ENCODE measurements at places on chromosomes 5 and 9.

GRCh38 chr5:72237415-72237814, 82.6 kb downstream of the MRPS27 start:
- no peak for DNase-seq

GRCh38 chr9:15423231-15423985, 732 bp downstream of the SNAPC3 start:
- DNase-seq, result no peak

- no peak for DNase-seq
Observed at GRCh38 chr5:1468247-1468612, 23.0 kb upstream of the SLC6A3 start.

DNA sequence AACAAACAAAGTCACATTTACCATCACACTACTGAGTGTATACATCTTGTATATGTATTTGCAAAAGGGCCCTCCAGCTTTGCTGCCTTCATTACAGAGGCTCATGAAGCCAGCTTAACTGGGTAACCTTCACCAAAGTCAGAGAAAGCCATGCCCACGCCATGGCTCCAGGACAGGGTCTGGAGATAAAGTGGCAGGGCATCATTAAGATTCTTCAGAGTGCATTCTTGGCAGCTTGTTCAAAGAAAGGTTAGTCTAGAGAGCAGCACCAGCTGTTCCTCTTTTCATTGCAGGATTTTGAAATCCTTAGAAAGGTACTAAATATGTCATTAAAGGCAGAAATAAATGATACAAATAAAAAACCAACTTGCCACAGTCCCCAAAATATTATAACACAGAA, 333.2 kb downstream of the NDUFS4 start:
- DNase-seq, result no peak

DNA sequence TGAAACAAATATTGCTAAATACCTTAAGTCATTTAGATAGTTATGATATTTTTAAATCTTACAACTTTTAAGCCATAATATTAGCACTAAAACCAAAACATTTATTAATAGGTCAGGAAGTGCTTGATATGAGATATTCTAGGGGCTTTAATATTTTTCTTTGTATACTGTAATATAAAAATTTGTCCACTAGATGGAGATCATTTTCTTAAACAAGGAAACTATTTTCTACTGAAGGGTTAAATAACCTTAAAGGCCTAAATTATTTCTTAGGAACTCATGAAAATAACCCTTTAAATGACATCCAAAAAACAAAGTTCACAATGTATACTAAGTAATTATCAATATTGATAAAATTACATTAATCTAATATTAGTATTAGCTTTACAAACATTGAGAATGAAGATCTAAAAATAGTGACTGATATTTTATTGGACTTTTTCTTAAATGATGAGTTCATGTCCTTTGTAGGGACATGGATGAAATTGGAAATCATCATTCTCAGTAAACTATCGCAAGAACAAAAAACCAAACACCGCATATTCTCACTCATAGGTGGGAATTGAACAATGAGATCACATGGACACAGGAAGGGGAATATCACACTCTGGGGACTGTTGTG, 635.7 kb downstream of the RAB3C start:
- DNase-seq, result no peak

DNA sequence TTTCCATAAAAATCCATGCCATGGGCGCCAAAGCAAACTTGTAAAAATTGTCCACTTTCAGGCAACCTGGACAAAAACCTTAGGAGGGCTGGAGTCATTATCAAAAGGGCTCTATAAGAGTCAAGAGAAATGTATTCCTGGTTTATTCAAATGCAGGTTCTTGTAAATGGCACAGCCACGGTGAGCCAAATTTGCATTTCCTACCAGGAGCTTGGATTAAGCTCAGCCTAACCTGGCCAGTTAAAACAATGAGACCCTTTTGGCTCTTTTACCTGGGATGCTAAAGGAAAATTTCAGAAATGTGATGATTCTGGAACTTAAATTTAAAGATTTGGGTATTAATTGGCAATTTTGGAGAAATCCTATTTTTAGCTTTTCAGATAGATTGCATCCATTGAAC, 8.9 kb upstream of the ZNF474 start:
- no peak for DNase-seq

- no peak for DNase-seq
Observed at GRCh38 chr5:68409259-68409658, 193.7 kb downstream of the PIK3R1 start.

- no peak for DNase-seq
Observed at GRCh38 chr9:122302237-122303093, 37.8 kb downstream of the MRRF start.

DNA sequence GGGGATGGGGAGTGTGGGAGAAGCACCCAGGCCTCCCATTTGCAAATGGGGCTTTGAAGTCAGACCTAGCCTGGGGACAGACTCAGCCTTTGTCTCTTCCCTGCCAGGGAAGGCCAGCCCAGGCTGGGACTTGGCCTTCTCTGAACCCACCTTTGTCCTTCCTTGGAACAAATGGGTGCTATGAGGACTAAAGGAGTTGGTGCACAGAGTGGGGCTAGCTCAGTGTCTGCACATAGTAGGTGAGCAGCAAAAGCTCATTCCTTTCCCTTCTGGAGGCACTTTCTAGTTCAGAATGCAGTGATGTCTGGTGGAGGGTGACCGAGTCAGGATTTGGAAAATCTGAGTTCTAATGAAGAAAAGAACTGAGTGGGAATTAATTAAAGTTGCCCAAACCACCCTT, 37.2 kb downstream of the COL27A1 start:
- no peak for DNase-seq

DNA sequence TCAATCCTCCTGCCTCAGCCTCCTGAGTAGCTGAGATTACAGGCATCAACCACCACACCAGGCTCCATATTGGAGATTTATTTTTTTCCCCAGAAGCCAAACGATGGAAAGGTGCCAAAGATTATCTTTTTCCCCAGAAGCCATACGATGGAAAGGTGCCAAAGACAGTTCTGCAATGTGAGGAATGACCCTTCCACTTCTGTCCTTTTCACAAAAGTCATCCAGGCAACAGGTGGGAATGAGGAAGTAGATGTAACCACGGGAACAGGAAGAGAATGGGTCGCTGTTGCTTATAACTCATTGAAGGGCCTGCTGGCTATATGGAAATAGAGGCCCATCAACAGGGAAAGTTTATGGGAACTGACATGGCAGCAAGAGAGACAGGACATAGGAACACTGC, 233.7 kb upstream of the MSX2 start:
- DNase-seq, result no peak

- DNase-seq, result no peak
Observed at GRCh38 chr9:89890326-89890980, 285.6 kb downstream of the GADD45G start.

- DNase-seq, result no peak
Observed at GRCh38 chr9:92035146-92035545, 80.1 kb downstream of the SPTLC1 start.

GRCh38 chr5:10634050-10634449, 70.2 kb downstream of the ANKRD33B start:
- no peak for DNase-seq

GRCh38 chr5:34915856-34916192, 313 bp downstream of the BRIX1 start:
- no peak for DNase-seq

GRCh38 chr5:111127453-111128195, 35.5 kb downstream of the WDR36 start:
- no peak for DNase-seq

DNA sequence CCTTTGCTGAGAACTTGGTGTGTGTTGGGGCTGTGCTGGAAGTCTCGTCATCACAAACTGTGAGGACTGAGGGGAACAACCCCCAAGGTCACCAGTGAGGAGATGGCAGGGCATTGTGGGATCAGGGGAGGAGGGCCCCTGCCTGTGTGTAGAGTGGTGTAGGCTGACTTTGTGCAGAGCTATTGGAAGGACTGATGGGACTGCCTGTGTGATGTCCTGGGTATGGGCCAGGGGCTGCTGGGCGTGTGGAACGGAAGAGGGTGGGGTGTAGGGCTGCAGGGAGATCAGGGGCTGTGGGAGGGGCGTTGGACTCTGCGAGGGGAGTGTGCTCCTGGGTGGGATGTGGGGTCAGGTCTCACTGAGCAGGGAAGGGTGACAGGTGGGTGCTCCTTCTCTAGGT, 3.6 kb downstream of the WNK2 start:
- DNase-seq, result no peak

DNA sequence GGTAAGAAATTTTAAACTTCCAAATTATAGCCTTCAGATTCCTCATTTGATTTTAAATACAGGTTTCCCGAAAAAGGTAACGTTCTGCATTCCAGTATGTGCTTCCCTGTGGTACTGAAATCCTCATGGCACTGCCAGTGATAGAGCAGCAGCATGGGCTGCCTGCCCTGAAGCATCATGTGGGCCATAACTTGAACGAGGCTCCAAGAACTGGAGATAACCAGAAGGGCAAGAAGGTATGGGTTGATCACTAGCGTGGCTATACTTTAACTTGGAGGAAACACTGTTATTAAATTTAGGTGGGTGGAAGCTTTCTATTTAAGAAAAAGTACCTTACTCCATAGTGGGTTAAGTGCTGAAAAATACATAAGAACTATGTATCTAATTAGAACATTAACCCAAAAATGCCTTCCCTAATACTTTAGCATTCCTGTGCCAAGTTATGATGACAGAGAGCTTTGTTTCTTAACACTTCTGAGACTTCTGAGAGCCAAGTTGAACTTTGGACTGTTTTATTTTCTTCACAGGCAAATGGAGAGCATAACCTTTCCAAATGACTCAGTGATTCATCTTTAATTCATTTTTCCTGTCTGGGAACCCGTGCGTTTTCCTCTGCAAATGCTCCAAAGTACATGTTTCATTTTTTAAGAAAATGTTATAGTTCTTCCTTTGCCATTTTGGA, 191.5 kb upstream of the GNA14 start:
- no peak for DNase-seq

GRCh38 chr9:81826517-81826906, 101.7 kb upstream of the SPATA31D4 start:
- peak; percentile 6 for DNase-seq

- no peak for DNase-seq
Observed at GRCh38 chr5:11898-12297, 80.1 kb upstream of the PLEKHG4B start.

GRCh38 chr5:91436241-91436640, 53.1 kb upstream of the ARRDC3 start:
- DNase-seq, result no peak

DNA sequence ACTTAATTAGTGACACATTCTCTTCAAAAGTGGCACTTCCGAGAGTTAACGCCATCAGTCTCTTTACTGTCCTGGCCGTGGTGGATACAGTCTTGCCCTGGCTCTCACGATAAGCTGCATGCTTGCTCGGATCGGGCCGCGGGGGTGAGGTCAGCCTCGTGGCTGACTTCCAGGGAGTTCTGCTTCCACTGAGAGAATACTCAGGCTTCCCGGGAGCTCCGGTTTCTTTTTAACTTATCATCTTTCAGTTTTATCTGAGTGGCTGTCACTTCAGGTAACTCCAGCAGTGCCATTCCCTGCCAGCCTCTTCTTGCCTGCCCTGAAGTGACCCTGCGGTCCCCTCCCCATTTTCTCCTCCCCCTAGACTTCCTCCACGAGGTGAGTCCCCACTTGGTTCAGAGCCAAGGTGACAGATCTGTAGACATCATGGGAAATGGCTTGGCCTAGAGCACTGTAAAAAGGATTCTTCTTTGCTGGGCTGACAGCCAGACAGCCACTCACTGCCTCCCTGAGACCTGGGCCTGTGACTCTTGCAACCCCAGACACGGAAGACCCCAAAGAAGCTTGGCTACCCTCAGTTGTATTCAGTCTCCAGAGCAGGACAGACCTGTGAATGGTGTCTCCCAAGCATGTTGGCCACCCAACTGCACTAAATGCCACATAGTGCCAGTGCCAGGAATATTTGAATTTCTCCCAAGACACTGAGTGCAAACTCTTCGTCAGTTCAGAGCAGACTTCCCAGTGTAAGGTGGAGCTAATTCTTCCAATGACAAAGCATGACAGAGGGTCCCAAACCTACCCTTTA, 95.1 kb downstream of the DAPK1 start:
- no peak for DNase-seq

DNA sequence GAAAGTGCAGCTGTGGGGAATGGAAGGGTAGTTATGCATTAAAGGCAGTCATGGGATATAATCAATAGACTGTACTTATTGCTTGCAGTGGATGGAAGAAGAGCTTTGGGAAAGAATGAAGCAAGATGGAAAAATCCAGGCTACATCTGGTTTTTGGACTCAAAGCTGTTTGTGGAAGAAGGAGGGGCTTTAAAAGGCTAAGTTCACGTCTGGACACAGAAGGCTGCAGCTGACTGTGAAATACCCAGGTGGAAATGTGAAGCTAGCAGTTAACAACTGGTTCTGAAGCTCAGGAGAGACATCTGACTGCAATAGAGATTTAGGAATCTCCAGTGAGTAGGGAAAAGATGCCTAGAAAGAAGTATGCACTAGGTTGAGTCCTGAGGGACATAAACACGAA, 43.2 kb upstream of the TIMD4 start:
- no peak for DNase-seq

DNA sequence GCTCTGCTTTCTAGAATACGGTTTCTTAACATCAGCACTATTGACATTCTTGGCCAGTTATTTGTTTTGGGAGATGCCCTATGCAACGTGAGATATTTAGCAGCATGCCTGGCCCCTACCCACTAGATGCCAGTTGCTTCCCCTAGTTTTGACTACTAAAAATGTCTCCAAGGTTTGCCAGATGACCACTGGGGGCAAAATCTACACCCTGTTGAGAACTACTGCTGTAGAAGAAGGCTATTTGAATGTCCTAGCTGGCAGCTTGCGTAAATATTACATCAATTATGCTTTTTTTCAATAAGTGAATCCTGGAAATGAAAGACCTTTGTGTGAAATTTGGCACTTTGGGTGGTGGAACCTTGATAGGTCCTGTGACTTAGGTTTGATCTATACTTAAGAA, 5.0 kb downstream of the NCBP1 start:
- DNase-seq, result no peak

DNA sequence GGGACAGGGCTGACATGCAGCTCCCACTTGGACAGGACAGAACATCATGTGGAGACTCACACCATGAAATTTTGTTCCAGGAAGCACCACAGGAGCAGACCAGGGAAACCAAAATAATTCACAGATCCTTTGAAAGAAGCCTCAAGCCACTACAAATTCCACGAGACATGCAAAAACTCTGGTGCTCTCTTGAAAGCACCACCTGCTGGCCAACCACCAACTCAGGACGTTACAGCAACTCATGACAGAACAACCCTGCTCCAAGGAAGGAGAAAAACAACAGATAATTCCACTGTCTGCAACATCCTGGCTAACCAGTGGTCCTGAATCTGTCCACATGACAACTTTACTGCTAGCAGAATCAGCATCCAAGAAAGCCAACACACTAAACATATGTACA, 516.0 kb downstream of the SPATA31D1 start:
- DNase-seq, result no peak

DNA sequence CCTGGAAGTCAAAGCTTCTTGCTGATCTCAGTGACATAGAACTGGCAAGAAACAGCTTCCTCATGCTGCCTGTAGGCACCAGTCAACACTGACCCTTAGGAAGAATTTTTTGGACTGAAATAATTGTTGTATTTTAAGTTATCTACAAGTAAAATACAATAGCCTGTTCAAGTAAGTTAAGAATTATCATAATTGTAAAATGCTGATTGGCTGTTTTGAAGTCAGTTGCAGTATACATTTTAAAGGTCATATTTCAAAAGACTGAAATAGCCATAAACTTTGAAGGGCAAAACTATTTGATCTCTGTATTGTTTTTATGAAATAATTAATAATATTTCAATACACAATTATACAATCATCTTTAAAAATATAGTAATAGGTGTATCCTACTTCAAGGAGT, 794.9 kb downstream of the MAT2B start:
- DNase-seq, result no peak

- DNase-seq, result no peak
Observed at GRCh38 chr9:79264511-79265355, 307.0 kb upstream of the TLE4 start.

- no peak for DNase-seq
Observed at GRCh38 chr5:109291090-109291489, 118.7 kb downstream of the PJA2 start.
